Left forelimb (tissue), 1 donor: ENCODE measurements at places on chromosomes 12 and 14.

DNA sequence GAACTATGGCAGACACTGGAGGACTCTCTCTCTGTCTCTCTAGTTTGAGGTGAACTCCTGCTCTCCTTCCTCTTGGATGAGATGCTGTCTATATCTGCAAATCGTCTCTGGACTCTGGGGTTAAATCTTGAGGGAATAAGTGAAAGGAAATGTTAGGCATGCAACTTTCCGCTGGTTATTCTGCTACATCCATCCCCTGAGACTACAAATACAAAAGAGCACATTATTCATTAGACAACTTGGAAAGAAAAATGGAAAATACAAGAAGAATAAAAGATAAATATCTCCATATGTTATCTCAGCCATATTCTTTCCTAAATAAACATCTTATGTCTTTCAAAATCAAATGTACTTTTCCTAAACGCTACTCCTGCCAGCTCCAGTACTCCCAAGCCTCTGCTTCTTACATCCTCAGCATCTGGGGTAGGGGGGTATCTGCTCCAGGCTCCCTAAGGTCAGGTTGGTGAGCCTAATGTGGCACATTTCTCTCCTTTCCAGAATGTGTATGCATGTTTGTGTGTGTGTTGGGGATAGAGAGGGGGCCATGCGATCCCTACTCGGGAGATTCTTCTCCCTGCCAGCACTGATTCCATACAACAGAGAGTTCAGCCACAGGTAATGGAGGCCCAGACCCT lies 102.9 kb upstream of the FSCB start:
- DNase-seq = no peak

DNA sequence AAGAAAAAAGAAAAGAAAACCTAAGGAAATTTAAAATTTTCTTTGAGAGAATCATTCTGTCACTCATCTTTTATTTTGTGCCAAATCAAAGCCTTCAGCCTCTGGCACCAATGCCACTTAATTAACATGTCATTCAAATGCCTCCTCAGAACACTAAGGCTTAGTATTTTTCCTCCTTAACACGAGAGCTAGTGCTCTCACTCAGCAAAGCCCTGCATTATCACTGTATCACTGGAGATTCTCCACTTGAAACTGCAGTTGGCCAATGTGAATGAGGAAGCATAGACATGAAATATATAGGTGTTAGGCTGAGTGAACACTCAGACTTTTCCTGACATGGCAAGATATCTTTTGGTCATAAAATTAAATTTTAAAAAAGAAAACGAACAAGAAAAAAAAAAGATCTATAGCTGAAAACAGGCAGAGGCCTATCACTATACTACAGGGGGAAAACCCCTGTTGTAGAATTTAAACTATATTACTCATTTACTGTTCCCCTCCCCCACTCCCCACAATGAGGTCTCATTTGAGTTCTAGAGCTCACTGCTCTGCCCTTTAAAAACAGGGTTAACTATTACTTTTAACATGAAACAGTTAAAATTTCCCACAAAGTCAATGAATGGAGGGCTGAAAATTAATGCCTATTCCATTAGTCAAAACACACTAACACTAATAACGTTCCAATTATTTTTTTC lies 5.1 kb downstream of the MBIP start:
- DNase-seq = no peak

- no peak for DNase-seq
Observed at GRCh38 chr12:104586351-104586919, 129.7 kb downstream of the CHST11 start.

GRCh38 chr12:119710374-119710964 lies 42.5 kb downstream of the PRKAB1 start:
- no peak for DNase-seq

DNA sequence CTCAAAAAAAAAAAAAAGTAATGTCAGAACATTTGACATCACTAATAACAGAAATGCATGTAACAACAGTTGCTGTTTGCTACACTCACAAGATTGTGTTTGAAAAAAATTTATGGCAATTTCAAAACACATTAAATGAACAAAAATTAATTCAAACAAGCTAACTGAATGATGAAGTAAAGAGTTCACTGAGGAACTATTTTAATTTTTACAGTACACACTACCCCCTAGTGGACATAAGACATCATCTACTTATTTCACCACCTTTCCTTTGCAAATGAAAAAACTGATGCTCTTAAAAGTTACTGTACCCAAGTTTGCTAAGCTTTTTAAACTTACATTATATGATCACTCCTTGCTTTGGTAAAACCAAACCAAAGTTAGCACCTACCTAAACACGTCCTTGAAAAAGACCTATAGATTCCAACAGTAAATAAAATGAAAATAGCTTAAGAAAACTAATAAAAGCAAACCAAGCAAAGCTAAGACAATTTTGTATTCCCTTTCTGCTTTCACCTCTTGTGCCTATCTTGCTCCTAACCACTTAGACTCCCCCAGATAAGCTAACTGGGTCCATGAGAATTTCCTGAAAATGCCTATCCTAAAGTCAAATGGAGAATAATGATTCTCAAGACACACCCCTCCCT lies 22.2 kb downstream of the UBE2N start:
- DNase-seq = no peak

DNA sequence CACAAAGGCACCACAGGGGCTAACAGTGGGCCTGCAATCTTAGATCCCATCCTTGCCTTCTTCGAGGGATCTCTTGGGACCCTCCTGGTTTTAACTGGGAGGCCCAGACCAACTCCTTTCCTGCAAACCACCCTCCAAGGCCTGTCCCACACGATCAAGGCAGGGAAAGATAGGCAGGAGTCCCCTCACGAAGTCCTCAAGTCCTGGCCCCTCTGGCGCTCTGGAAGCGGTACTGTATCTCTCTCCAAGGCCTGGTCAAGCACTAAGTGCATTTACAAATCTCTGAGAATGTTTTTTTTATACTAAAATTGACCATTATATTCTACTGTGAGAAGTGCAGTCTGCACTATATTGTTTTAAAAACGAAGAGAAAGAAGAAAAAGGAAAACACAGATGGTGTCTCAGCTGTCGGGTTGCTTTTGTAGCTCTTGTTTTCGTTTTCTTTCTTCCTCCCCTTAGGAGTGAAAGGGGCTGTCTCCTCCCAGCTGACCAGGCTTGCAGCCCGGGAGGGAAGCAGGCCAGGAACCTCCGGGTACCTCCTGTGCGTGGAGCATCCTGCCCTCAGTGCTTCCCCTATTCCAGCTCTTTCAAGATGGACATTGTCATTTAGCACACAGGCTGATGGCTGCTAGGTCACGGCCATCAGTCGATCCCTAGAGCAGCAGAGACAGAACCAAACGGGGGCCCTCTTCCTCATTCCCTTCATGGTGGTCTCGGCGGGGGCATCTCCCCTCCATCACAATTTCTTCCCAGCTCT lies 56.7 kb downstream of the FAM222A start:
- DNase-seq = no peak

DNA sequence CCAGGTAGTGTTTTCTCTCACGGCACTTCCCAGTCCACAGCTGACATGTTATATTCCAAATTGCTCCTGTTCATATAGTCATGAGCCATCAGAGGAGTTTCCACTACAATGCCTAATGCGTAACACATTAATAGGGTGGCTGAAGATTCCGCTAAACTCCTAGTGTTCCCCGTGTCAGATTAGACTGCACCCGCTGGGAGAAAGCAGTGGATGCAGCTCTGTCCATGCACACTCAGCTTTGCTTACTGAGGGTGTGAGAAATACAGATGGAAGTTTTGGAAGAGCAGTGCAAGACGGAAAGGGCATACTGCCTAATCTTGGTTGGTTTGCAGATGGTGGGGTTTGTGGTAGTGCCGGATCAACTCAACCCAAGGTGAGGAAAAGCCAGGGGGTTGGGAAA lies 5.6 kb downstream of the PPP1R3E start:
- no peak for DNase-seq

DNA sequence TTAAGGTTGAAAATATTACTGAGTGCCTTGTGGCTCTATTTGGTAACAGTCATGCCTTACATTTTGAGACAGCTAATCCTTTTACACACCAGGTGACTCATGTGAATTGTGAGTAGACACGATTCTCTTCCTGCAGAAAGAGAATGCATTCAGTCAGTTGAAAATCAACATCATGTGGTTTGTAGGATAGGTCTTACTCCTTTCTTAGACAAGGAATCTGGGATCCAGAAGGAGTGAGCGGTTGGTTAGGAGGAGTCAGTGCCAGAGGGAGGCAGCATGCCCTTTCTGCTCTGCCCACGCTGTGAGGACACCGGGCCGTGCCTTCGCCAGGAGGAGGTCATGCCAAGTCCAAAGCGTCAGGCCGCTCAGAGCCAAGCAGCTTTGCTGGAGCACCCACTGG lies 47.6 kb downstream of the TRAF3 start:
- DNase-seq = no peak

DNA sequence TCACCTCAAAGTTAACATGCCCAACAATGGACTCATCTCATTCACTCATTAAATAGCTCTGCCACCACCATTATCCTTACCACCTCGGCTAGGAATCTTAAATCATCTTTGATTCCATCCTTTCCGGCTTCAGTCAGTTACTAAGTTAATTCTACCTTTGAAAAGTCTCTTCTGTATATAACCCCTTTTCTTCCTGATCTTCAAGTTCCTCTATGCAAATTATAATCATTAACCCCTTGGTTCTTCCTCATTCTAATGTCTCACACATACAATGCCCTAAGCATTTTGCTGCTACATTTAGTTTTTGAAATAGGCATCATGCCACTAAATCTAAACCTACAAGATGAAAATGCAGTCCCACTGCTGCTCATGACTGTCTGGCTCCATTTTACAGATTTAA lies 51.6 kb downstream of the ATP2B1 start:
- DNase-seq = no peak

DNA sequence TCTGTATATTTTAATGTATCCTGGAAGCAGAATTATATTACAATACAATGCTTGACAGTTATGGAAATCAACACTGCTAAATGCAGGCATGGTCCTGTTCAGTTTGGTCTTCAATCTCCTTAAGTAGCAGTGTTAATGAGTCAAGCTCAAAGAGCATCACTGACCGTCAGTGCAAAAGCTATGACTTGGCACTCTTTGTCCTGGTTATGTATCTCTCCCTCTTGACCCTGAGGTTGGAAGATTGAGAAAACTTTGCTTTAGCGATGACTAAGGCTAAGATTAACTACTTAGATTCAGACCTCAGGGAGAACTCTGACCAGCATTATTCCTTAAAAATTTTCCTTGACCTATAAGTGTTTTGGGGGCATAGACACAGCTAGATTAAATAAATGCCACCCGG lies 10.9 kb downstream of the CLEC7A start:
- DNase-seq = no peak

DNA sequence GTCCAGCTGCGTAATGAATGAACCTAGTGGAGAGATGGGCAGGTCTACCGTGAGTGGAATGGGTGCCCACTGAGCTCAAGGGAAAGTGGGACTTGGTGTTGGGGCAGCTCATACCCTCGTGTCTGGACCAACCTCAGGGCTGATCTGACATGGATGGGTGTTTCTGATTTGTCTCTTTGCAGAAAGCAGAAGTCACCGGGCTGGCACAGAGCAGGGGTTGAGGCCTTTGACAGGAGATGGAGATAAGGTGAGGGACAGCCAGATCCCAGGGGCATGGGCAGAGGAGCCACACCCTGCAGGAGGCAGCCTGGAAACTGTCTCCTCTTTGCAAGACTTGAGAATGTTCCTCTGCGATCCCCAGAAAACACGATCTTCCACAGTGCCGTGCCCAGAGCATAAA lies 20.9 kb upstream of the PPP1CC start:
- DNase-seq = no peak

DNA sequence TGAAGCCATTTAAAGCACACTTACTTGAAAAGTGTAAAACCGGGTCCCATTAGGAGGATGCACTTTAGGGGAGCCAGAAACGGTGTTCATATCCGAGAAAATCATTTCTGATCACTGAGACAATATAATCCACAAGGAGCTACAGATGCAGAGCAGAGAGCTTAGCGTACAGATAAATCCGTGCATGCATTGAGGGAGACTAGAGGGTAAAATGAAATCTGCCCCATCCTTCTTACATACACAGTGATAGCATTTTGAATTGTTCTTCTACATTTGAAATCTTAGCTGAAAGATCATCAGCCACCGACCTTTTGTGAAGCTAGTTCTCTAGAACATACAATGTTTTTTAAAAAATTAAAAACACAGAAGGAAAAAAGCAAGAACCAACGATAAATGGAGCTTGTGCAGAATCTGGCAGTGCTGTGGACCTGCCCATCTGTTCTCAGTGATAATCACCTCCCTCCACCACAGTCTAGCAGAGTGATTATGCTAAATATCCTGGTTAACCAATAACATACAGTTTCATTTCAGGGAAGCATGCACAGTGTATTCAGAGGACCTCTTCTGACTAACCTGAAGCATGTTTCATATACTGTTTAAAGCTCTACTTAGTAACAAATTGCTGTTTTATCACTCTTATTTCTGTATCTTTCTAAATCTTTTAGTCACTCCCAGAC lies 161.1 kb downstream of the PPFIA2 start:
- no peak for DNase-seq

DNA sequence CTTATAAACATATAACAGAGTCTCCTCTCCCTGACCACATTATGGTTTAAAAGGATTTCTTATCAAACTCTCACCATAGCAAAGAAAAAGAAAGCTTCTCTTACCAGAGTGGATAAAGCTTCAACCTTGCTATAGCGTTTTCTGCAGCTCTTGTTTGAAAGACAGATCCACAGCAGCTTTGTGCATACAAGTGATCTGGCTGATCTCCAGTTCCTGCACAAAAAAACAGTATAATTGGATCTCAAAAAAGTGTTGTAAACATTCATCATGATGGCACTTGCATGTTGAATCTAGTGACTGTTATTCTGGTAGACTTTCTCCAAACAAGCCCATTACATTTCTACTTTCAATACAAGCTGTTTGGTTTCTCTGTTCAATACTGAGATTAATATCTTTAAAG lies 178.9 kb upstream of the MGAT4C start:
- no peak for DNase-seq

DNA sequence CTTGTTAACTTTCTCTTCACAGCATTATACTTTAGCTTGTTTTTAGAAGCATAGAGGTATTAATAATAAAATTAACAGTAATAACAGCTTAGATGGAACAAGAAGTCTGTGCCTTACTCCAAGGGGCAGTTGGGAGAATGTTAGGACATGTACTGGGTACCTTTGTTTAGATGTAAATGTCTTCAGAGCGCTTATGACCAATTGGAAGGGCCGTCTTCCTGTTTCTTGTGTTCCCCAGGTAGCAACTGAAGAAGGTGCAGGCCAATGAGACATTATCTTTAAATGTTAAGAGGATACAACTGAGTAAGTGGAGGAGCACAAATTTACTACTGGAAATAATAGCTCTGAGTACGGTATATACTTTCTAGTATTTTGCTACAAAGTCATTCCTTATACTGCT lies 180.9 kb upstream of the SYT1 start:
- no peak for DNase-seq

- DNase-seq = no peak
Observed at GRCh38 chr12:30437044-30437443, 258.6 kb downstream of the IPO8 start.

DNA sequence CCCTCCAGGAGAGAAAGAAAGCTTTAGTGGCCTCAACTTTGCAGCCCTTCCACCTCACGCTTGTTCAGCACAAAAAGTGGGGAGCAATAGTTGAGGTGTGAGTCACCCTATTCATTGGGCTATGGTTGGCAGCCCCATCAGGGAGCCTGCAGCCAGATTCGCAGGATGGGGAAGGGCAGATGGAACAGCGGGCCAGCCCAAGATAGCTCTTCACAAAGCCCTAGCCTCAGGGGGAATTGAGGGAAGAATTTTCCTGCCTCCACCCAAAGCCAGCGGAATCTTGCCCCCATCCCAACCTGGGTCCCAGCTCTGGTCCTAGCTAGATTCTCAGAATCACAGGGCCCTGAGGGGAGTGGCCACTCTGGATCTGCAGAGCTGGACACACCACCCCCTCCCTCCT lies 3.6 kb upstream of the KRT5 start:
- peak; percentile 38 for DNase-seq

GRCh38 chr12:51056242-51056641 lies 8.1 kb downstream of the LETMD1 start:
- DNase-seq = no peak
